ENCODE measurements at places on chromosomes 2 and 18.

DNA sequence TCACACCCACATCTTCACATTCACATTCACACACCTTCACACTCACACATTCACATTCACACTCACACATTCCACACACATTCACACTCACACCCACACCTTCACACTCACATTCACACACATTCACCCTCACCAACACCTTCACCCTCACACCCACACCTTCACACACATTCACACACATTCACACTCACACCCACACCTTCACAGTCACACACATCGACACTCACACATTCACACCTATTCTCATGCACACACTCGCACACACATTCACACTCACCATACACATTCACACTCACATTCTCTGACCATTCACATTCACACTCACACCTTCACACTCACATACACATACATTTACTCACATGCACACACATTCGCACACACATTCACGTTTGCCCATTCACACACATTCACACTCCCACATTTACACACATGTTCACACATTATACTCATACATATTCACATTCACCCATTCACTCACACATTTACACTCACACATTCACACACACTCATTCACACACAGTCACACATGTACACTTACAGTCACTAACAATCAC is 62.7 kb downstream of the BIN1 start:
- no peak overlapping the region for H3K4me3 ChIP-seq
- no peaks in the 10 kb centered on the region for H3K27me3 ChIP-seq
- no peak overlapping the region for H3K27ac ChIP-seq
- no peaks in the 10 kb centered on the region for H3K4me1 ChIP-seq

- H3K27me3 ChIP-seq, result peaks cover 34% of the 10 kb centered on the region
- H3K4me3 ChIP-seq, result no peak overlapping the region
- H3K4me1 ChIP-seq, result peaks cover 17% of the 10 kb centered on the region
- no peak for DNase-seq
These were observed 42.7 kb downstream of the EPAS1 start for GRCh38 chr2:46339676-46340459.

DNA sequence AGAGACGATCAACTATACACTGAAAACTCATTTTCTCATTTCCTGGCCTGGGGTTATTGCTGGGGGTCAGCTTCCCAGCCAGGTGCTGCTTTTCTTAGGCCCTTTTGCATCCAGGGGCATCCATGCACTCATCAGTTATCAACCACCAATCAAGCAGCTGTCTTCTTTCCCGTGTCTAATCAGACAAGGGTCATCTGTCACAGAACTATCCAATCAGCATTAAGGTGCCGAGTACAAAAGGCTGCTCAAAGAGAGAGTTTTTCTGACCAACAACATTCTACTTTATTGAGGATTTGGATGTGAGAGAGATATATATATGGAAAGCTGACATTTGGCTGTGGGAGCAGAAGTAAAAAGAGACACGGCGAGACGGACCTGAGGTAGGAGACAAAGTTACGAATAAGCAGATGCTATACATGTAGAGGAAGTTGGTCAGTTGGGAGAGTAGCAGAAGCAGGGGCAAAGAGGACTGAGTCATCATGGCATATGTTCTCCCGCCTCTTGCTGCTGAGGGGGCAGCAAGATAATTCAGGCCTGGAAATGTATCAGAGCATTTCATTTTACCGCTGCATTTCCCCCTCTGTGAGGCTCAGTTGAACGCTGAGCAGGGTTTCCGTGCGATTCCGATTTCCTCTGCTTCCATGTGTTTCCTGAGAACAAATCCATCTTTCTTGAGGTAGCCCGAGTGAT is 129.3 kb downstream of the NUP35 start:
- H3K4me1 ChIP-seq, result no peaks in the 10 kb centered on the region
- no peak overlapping the region for H3K4me3 ChIP-seq
- no peaks in the 10 kb centered on the region for H3K36me3 ChIP-seq

GRCh38 chr2:190707726-190708125 is 58.8 kb downstream of the NAB1 start:
- H3K4me3 ChIP-seq, result no peak overlapping the region
- H3K36me3 ChIP-seq, result peaks cover 2% of the 10 kb centered on the region
- no peaks in the 10 kb centered on the region for H3K27me3 ChIP-seq
- peak overlapping the region; percentile 58 for H3K27ac ChIP-seq
- peaks cover 10% of the 10 kb centered on the region for H3K4me1 ChIP-seq

- H3K4me1 ChIP-seq, result peaks cover 5% of the 10 kb centered on the region
- H3K27me3 ChIP-seq, result peaks cover 12% of the 10 kb centered on the region
- no peak overlapping the region for H3K27ac ChIP-seq
- no peaks in the 10 kb centered on the region for H3K36me3 ChIP-seq
- H3K4me3 ChIP-seq, result no peak overlapping the region
These were observed 58.8 kb upstream of the TMEM163 start for GRCh38 chr2:134777593-134777992.

DNA sequence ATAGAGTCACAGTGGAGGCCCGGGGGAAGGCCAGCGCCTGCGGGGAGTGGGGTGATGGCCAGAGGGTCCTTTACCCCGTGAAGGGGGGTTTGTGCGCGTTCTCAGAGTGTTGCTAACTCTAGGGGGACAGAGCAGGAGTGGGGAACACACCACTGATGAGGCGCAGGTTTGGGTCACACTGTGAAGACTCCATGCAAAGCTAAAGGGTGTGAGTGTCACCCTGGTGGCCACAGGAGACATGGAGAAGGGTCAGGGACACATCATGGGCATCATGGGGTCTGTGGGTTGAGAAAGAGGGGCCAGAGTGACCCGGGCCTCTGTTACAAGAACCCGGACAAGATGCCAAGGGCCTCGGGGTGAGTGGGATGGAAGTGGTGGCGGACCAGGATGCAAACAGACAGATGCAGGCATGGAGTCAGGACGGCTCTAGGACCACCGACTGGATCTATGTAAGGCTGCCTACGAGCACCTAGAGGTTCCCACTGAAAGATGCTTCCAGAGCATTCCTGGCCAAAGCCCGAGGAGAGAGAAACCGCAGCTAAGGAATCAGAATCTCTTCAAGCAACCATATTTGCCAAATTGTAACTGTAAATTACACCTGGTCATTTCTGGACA is 84.3 kb downstream of the PXDN start:
- no peak overlapping the region for H3K4me3 ChIP-seq
- no peak for DNase-seq
- no peak overlapping the region for H3K27ac ChIP-seq
- no peaks in the 10 kb centered on the region for H3K36me3 ChIP-seq
- H3K4me1 ChIP-seq, result no peaks in the 10 kb centered on the region
- H3K27me3 ChIP-seq, result no peaks in the 10 kb centered on the region
